ENCODE measurements at places on chromosomes 12 and 14. TPM values are rescaled to one million over a fixed set of nuclear protein-coding genes. Genes with fewer than 3 reads are reported as not detected.
A peak's percentile ranks its signal among the peaks of the same experiment; 100 is the strongest.

DNA sequence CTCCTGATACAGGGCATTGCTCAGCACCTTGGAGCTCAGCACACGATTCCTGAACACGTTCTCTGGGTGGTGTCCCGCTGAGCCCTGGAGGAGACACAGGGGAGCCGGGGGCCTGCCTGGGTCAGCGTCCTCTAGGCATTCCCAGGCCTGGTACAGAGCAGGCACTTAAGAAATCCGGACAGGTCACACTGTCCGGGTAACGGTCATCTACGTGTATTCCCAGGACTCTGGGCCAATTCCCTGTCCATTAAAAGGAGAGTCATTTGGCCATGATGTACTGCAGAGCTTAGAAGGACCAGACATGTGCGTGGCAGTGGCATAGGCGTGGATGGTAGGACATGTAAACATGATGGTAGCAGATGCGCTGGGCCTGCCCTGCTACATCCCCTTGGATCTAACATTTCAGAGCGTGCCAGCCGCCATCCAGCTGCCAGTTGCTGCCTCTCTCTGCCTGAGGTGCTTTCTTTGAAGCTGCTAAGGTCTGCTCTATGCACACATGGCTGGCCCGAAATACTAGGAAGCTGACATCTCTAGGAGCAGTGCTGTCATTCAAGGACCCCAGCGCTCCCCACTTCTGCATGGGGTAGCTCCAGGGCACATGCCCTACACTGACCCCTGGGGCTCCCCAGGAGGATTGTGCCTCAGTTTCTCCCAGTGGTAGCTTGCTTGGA is 273.1 kb upstream of the RTL1 start:
- DNase-seq, result no peak

The MANSC4 gene
- polyA plus RNA-seq, result not detected

DNA sequence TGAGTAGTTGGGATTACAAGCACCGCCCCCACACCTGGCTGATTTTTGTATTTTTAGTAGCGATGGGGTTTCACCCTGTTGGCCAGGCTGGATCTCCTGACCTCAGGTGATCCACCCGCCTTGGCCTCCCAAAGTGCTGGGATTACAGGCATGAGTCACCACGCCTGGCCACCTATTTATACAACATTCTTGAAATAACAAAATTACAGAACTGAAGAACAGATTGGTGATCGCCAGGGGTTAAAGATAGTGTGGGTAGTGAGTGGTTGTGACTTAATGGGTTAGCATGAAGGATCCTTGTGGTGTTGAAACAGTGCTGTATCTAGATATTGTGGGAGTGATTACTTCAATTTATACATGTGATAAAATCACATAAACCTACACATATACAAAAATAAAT is 7.4 kb downstream of the GLIPR1L1 start:
- peak; percentile 4 for DNase-seq

DNA sequence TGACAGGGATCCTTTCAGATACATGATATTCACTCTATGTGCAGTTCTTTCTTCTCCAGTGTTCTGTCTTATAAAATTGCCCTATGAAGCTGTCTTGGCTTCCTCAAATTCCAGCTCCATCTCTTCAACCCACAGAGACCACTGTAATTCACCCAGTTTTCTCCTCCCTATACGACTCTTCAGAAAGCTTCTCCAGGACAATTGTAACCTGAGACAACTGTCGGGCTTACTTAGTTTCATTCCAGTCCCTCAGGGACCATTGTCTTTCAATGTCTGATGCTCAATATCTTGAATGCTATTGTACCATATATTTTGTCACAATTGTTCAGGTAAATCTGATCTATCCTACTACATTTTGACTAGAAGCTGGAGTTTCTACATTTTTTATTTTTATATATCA is 345.3 kb downstream of the RPL10L start:
- no peak for DNase-seq

DNA sequence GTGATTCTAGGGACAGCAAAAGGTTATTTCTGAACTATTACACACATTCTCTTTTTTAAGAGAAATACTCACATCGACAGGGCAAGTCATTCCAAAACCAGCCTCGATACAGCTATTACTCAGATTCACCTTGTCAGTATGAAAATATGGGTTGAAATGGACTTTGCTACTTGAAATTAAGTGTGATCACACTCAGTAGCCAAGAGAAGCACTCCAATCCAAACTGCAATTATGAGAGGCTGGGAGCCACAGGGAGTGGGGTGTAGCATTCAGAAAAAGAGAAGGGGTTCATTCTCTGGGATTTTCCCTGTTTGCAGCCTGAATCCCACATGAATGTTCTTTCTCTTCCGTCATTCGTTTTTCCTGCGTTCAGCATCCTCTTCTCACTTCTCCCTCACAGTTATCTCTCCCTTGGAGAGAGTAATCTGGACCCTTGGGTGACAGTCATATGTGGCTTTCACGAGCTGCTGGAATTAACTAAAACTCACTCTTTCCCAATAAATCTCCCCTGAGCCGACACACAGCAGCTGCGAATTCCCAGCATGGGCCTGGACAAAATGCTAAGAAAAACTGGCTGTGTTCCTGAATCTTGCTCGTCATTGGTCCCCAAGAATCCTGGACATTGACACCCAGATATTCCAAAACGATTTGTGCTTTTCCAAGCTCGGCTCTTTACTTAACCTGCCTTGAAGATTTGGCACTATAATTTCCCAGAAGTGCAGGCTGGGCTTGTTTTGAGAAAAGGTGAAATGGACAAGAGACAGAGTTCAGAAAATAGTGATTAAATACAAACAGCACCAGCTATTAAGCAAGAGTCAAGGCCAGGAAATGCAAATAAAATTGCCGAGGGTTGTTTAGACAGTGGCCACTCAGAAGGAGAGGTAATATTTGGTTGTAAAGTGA is 199.5 kb upstream of the PLEKHG7 start:
- no peak for DNase-seq

The EPYC gene
- polyA plus RNA-seq, result not detected

DNA sequence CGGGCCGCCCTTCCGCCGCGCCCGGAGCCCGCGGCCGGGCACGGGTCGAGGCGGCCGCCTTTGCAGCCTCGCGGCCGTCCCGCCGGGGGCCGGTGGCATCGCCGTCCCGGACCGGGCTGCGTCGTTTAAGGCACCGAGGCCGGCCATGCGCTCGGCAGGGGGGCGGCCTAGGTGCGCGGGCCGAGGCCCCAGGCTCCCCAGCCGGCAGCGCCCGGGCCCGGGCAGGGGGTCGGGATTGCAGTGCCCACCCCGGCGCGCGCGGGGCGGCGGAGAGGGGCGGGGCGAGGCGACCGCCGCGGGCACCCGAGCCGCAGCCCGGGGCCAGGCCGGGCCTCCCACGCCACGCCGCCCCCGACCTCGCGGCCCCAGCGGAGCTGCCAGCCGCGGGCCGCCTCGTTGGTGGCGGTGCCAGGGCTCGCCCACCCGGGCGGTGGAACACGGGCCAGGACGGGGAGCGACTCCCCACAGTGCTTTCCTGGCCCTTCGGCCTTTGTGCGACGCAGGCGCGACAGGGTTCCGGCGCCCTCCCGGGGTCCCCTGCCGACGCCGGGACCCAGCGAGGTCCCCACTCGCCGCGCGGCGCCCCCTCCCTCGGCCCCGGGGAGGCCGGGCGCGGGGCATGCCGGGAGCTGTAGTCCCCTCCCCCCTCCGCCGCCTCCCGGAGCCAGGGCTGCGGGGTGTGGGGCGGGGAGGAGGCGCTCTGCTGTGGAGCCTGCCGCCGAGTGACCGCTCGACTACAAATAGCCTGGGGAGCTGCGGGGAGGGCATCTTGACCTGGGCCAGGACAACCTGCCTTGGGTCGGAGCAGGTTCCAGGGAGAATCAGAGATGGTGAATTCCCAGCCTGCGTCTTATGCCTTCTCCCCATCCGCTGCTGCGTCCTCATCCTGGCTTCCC is 769 bp downstream of the FKBP4 start:
- DNase-seq, result peak; percentile 41

DNA sequence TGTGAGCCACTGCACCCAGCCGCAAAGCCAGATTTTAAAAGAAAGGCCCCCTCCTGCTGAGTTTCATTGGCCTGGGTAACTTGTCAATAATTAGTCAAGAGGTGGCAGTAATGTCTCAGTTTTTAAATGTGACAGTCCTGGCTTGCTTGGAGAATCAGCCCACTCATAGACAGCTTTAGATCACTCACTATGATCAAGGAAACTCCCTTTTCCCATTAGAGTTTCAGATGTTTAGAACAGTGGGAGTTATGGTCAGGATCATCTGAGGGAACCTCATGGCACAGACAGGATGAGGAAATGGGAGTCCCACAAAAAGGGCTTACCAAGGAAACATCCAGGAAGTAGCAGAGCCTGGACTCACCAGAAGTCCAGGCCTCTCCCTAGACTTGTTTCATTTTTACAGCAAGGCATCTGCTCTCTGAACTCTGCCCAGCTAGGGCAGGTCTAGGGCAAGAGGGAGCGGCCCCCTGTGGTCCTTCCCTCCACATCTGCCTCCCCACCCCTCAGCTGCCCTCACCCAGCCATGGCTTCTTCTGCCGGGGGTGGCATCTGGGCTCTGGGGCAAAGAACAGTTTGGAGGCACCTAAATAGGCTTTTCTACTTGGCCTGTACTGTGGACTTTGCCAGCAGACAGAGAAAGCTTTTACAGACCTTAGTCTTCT is 11.2 kb downstream of the BCL2L14 start:
- peak; percentile 55 for DNase-seq

DNA sequence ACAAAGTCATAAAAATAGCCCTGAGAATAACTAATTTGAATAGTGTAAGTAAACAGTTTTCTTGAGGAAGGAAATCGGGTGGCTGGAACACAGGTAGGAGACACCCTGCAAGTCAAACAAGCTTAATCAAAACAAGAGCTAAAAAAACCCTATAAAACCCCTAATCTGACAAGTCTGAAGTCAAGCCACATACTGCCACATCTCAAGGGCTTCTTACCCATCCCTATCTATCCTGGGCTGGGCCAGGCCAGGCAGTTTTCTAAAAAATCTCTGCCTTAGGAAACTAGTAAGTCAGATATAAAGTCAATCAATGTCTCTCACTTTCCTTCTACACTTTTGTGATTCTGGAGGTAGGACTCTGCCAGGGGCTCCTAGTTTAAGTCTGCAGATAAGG is 15.3 kb downstream of the UBE2N start:
- no peak for DNase-seq

- peak; percentile 10 for DNase-seq
Observed at GRCh38 chr12:67222302-67222701, 46.9 kb upstream of the CAND1 start.
